ENCODE measurements at places on chromosomes 2 and 18.

DNA sequence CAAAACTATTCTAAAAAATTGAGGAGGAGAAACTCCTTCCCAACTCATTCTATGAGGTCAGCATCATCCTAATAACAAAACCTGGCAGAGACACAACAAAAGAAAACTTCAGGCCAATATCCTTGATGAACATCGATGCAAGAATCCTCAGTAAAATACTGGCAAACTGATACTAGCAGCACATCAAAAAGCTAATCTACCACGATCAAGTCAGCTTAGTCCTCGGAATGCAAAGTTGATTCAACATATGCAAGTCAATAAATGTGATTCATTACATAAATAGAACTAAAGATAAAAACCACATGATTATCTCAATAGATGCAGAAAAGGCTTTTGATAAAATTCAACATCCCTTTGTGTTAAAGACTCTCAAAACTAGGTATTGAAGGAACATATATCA is 63.1 kb downstream of the EHBP1 start:
- DNase-seq = no peak

- DNase-seq = no peak
Measured at GRCh38 chr18:52723550-52723970, 383.6 kb downstream of the DCC start.

GRCh38 chr2:232689152-232689910 is 7.8 kb upstream of the GIGYF2 start:
- no peak for DNase-seq

DNA sequence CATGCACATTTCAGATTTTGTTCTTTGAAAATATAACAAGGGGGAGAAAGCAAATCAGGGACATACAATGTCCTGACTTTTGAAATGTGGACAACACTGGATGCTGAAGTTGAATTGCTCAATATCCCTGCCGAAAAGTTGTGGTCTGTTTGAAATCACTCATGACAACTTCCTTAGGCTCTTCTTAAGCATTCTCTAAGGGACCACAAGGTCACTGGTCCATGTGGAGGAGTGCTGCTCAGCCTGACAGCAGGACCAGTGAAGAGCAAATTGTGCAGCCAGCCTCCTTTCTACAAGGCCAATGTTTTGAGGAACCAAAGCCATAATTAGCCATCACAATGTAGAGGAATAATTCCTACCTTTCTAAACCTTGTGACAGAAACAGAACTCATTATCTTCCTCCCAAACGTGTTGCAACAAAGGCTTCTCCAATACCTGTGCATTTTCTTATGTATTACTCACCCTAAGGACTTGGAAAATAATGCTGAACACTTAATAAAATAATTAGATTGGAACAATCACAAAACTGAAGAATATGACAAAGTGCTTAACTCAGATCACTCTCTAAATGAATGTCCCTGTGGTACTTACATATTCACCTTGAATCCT is 1477.6 kb upstream of the NXPH2 start:
- DNase-seq = no peak

DNA sequence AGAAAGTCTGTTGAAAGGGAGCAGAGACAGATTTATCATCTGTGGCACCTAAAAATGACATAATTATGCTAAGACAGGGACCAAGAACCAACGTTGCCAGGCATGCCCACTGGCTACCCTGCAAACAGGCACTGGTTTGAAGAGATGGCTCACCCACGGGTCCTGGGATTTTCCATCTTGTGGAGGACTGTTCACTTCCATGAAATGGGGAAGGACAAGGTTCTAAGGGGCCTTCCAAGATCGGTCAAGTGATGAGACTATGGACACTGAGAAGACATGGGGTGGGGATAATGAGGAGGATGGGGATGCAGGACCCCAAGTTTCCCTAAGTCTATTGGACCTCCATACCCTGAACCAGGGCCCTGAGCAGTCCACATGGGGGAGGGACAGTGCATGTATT is 18.9 kb downstream of the LGALSL start:
- DNase-seq = no peak

DNA sequence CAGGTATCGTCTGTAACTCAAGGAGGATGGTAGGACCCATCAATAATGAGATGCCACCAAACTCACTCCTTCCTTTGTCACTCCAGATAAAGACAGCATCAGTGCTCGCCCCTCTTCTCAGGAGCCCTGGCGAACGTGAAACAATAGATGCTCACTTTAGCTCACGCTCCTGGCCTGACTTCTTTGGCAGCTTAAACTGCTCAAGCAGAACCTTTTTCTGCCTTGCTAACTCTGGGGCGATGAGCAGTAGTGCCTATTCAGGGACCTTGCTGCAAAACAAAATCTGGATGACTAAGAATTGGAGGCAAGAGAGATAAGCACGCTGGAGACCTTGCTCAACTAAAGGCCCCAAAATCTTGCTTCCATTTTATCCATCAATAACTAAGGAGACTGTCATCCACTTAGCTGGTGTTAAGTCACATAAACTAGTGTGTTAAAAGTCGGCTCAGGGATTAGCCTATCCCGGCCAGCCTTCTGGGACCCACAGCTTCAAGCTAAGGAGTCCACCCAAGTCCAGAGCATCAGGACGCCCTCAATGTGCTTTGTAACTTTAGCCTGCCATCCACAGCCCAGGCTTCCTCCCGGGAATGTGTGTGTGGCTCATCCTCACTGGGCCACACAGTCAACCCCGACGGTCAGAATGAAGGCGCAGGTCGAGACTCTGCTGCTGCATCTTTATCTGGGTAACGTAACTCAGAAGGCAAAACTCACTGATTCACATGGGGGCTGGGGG is 38.9 kb downstream of the ZNF516 start:
- no peak for DNase-seq

Data from coronary artery (tissue), 2 donors.